ENCODE measurements at places on chromosomes 2 and 18.
A peak's percentile ranks its signal among the peaks of the same experiment; 100 is the strongest.

- no peak for DNase-seq
Observed at GRCh38 chr2:20091305-20091991, 40.0 kb upstream of the LAPTM4A start.

DNA sequence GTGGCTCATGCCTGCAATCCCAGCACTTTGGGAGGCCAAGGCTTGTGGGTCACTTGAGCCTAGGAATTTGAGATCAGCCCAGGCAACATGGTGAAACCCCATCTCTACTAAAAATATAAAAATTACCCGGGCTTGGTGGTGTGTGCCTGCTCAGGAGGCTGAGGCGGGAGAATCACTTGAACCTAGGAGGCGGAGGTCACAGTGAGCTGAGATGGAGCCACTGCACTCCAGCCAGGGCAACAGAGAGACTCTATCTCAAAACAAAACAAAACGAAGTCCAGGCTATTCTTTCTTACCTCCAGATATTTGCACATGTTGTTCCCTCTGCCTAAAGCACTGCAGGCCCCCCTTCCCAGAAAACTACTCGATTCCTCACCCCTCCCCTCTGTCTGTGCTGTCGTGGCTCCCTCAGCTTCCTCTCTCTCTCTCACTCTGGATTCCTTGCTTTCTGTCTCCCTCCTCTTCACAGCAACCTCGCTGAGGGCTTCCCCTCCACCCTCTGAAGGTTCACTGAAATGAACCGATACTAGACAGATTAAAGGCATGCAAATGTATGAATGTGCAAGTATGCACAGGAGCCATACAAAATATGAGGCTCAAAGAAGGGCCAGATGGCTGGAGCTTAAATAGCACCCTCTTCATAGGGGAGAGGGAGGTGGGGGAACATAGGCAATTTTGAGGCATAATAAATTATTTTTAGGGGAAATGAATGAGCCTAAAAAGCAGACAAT is 18.5 kb downstream of the TMEM177 start:
- no peak for DNase-seq

GRCh38 chr2:239028253-239028619 is 180.4 kb downstream of the TWIST2 start:
- no peak for DNase-seq

GRCh38 chr2:157874997-157875640 is 1.0 kb downstream of the ACVR1 start:
- DNase-seq: peak; percentile 21

GRCh38 chr18:76978616-76979015 is 154.0 kb downstream of the MBP start:
- no peak for DNase-seq

DNA sequence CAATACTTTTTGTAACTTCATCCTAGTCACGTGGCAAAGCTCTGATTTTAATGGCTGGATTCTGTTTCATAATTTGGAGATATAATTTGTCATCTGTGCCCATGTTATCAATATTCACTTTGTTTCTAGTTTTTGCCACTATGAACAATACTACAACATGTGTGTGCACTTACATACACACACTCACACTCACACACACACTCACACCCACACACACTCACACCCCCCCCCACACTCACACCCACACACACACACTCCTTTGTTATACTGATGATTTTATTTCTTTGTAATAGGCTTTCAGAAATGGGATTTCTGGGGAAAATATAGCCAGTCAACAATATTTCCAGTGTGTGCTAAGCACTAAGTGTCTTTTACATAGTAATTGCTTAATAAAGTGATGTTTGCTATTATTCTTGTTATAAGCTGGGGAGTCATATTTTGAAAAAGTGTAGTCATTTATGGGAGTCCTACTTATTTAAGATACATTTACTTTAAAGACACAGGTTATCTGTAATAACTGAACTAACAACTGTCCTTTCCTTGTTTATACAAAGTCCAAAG is 22.8 kb upstream of the ROCK2 start:
- no peak for DNase-seq

GRCh38 chr2:234537929-234538328 is 41.0 kb upstream of the ARL4C start:
- no peak for DNase-seq

GRCh38 chr2:117067900-117068299 is 746.6 kb upstream of the DDX18 start:
- no peak for DNase-seq

DNA sequence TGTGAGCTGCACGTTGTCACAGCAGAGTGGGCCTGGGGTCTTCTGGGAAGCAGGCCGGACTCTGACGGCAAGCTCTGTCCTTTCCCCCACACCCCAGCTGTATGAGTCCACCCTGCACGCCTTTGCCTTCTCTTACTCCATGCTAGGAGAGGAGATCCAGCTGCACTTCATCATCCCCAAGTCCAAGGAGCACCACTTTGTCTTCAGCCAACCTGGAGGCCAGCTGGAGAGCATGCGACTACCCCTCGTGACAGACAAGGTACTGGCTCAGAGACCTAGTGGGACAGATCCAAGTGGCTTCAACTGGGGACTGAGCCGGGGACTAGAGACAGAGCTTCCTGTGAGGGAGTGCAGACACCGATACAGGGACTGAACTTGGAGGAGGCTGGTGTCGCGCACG is 40.1 kb downstream of the NTSR2 start:
- DNase-seq: no peak

DNA sequence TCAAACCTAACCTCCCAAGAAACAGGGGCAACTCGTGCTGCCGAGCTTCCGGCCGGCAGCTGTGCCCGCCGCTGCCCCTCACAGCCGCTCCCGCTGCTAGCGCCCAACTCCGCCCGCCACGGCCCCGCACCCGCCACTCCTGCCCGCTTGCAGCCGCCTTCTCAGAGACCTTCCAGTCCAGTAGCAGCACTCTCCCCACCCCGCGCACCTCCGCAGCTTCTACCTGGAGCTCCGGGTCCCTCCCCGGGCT is 722 bp upstream of the C2orf15 start:
- no peak for DNase-seq

- no peak for DNase-seq
Observed at GRCh38 chr18:55097456-55098170, 138.4 kb upstream of the CCDC68 start.

GRCh38 chr2:48145845-48146452 is 239.7 kb upstream of the FBXO11 start:
- DNase-seq: no peak

DNA sequence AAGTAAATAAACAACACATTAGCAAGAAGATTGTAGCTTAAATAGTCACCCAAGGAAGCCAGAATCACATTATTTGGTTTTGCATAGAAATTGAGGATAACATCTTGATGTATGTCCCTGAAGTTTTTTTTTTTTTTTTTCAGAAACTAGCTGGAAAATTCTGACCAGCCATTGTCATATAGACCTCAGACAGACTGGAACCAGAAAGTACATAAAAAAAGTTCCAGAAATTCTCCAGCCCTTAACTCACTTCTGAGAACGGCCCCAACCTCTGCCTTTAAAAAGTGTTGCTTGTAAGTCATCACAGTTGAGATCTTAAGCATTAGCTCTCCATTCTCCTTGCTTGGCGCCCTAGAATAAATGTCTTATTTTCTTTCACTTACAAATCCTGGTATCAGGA is 350.5 kb downstream of the CCDC85A start:
- DNase-seq: no peak

- DNase-seq: no peak
Observed at GRCh38 chr2:167480232-167480985, 592.1 kb downstream of the XIRP2 start.

DNA sequence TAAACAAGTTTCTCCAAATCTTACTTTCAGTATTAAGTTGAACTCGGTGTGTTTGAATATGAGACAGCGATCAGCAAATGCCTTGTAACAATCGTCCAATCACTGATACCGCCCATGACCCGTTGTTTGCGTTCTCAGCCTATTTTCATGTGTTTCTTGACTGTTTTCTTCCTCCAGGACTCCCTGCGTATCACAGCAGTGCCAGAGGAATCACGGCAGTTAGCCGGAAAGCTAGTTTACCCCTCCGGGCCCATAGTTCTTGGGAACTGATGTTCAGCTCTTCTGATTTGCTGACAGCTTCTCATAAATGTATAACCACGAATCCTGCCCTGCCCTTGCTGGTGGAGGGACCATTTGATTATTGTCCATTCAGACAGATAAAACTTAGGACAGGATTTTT is 42.2 kb upstream of the TPO start:
- DNase-seq: no peak

GRCh38 chr18:76544511-76545345 is 49.7 kb upstream of the ZNF516 start:
- DNase-seq: no peak

DNA sequence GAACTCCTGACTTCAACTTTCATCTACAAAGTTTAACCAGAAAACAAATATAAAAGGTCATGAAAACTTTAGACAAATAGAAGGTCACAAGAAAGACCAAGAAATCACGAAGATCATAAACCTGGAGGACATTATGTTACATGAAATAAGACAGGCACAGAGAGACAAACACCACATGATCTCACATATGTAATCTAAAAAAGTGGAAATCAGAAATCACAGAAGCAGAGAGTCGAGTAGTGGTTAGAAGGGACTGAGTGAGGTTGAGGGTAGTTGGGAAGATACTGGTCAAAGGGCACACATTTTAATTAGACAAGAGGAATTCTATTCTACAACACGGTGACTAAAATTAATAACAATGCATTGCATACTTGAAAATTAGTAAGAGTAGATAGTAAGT is 1.4 kb downstream of the GCFC2 start:
- no peak for DNase-seq

GRCh38 chr2:73915437-73915993 is 11.2 kb upstream of the DGUOK start:
- DNase-seq: no peak

GRCh38 chr2:180991820-180992219 is 11.4 kb downstream of the UBE2E3 start:
- no peak for DNase-seq

- no peak for DNase-seq
Observed at GRCh38 chr2:176552501-176553135, 283.4 kb downstream of the MTX2 start.

- no peak for DNase-seq
Observed at GRCh38 chr2:19762959-19763605, 138.7 kb downstream of the TTC32 start.

GRCh38 chr2:43345391-43345813 is 119.0 kb upstream of the ZFP36L2 start:
- no peak for DNase-seq

DNA sequence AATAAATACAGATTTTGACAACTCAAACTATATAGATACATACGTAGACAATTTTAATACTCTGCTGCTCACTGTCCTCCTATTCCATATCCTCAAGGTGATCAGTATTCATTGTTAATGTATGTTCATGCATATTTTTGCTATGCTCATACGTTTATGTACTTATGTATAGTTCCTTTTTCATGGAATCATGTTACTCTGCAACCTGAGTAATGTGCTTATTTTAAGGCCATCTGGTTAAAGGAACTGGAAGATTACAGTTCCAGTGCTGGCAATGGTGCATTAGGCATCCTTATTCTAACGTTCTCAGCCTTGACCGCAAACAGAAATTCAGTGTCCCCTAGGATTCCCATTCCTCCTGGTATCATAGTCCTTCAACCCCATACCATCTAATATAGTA is 385.0 kb upstream of the TNP1 start:
- DNase-seq: no peak

DNA sequence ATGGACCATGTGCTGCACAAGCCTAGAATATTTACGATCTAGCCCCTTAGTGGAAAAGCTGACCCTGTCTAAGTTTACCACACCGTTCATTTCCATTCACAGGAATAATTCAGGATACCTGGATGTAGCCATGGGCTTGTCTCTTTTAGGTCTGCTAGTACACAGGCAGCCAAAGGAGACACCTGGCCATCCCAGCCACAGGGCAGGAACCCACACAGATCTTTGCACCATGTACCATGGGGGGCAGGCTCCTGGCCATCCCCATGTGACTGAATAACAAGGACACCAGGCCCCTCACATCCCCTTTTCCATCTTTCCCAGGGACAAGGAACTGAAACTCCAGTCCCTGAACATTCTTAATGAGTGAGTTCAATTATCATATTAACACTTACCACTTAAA is 467.3 kb upstream of the MYT1L start:
- no peak for DNase-seq

DNA sequence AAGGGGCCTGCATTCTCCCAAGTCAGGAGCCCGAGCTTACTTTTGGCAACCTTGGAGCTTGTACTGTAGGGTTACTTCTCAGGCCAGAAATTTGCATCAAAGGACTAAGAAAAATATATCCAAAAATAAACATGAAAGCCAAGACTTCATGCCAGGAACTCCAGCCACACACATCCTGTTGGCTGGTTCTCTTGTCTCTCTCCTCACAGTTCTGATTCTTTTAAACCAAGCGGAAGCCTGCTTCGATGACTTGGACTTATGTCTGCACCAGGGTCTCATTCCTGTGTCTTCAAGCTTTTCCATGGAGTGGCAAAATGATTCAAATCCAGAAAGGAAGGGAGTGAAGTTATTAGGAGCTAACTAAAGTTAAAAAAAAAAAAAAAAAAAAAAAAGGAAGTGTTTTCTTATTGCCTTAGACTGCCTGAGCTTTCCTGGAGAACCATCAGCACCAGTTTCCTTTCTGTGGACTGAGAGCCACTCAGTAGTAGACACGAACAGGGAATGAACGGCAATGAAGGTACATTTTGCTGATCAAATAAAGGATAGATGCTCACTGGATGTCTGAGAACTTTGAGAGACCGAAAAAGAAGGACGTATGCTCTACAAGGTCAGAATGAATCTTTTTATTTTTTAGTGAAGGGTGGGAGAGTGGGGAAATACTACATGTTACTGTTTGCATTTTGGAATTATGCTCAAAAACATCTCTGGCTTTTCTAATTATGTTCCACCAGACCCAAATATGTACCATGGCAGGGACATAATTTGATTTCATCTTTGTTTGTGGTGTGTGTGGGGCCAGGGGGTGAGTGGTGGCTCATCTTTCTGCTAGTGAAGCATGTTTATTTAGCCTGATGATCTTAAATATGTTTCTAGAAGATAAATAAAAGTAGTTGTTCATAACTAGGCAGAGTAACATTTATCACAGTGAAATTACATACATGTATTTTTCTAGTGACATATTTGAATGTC is 86.0 kb downstream of the RAPGEF4 start:
- DNase-seq: no peak

GRCh38 chr2:181468811-181469210 is 11.6 kb downstream of the ITGA4 start:
- no peak for DNase-seq

GRCh38 chr2:114543236-114543766 is 100.9 kb downstream of the DPP10 start:
- DNase-seq: no peak
